Effector CD8-positive, alpha-beta T cell (primary cell): ENCODE measurements at places on chromosomes 7 and 10.

DNA sequence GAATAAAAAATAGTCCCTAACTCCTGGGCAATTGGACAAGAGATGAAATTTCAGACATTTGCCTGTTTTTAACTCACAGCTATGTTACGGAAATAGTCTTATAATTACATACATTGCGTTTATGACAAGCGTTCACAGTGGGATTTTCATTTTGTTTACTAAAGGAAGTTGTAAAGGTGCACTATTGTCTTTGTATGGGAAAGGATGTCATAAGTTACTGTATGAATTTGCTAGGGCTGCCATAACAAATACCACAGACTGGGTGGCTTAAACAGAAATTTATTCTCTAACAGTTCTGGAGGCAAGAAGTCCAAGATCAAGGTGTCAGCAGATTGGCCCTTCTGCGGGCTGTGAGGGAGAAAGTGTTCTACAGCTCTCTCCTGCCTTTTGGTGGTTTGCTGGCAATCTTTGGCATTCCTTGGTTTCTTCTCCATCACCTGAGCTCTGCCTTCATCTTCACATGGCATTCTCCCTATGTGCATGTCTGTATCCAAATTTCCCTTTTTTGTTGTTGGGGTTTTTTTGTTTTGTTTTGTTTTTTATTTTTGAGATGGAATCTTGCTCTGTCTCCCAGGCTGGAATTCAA, 5.6 kb downstream of the NFE2L3 start:
- no peak for DNase-seq

GRCh38 chr10:77268721-77269120, 368.9 kb downstream of the KCNMA1 start:
- DNase-seq, result no peak

DNA sequence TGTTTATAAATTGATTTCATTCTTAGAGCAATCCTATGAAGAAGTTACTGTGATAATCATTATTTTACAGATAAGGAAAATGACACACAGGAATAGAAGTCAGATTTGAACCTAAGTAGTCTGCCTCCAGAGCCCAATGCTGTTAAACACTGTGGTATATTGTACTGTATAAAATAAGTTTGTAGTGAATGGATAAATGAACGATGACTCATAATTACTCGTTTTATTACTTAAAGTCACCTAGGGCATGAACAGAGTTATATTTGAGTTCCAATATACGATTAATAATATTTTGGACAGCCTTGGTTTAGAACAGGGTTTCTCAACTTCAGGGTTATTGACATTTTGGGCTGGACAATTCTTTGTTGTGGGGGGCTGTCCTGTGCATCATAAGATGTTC, 7.8 kb upstream of the BTRC start:
- no peak for DNase-seq

GRCh38 chr10:98020784-98021183, 9.6 kb downstream of the CRTAC1 start:
- no peak for DNase-seq

- DNase-seq, result no peak
These were observed 68.5 kb downstream of the NT5C2 start for GRCh38 chr10:103124420-103125096.

DNA sequence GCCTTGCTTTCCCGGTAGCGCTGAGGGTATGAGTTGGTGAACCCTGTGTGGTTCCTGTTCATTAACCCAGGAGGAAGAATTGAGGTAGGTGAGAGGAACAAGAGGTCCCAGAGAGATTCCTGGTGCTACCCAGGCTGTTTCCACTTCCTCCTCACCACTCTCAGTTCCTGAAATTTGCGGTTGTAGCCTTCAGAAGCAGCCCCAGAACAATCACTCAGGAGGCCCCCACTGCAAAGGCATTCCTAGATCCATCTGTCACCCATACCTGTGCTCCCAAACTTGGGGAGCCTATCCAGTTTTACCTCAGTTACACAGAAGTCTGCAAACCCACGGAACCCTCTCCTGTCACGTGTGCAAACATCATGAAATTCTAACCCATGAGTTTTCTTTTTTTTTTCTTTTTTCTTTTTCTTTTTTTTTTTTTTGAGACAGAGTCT, 9.0 kb upstream of the PIP4K2A start:
- no peak for DNase-seq

GRCh38 chr7:79593866-79594301, 140.4 kb upstream of the MAGI2 start:
- no peak for DNase-seq

DNA sequence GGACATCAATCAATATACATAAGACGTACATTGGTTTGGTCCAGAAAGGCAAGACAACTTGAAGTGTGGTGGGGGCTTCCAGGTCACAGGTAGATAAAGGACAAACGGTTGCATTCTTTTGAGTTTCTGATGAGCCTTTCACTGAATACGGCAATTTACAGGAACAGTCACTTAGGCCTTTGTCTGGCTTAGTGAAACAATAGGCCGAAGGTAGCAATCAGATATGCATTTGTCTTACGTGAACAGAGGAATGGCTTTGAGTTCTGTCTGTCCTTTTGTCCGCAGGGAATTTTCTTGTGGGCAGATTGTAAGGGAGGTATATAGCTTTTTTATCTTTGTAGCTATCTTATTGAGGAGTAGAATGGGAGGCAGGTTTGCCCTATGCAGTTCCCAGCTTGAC, 10.8 kb upstream of the STN1 start:
- no peak for DNase-seq

- DNase-seq, result no peak
These were observed 980 bp downstream of the TMEM26 start for GRCh38 chr10:61452151-61452651.

DNA sequence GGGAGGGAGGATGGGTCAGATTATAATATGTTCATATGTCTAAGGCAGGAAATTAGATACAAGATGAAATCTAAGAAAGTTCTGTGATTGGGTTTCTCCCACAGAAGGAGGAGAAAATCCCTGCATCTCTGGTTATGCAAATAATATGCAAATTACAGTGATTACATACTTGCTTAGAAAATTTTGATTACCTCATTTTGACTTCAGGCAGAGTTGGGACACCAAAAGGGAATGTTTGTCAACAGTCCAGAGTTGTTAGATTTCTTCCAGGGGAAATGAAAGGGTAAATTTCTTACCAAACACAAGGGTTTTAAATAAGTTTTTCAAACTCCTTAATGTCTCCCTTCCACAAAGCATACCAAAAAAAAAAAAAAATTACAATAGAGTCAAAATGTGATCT, 101.4 kb upstream of the STEAP1B start:
- DNase-seq, result no peak

- no peak for DNase-seq
These were observed 89.8 kb downstream of the UNCX start for GRCh38 chr7:1322240-1323110.

GRCh38 chr10:126286256-126286780, 102.0 kb downstream of the ADAM12 start:
- no peak for DNase-seq

DNA sequence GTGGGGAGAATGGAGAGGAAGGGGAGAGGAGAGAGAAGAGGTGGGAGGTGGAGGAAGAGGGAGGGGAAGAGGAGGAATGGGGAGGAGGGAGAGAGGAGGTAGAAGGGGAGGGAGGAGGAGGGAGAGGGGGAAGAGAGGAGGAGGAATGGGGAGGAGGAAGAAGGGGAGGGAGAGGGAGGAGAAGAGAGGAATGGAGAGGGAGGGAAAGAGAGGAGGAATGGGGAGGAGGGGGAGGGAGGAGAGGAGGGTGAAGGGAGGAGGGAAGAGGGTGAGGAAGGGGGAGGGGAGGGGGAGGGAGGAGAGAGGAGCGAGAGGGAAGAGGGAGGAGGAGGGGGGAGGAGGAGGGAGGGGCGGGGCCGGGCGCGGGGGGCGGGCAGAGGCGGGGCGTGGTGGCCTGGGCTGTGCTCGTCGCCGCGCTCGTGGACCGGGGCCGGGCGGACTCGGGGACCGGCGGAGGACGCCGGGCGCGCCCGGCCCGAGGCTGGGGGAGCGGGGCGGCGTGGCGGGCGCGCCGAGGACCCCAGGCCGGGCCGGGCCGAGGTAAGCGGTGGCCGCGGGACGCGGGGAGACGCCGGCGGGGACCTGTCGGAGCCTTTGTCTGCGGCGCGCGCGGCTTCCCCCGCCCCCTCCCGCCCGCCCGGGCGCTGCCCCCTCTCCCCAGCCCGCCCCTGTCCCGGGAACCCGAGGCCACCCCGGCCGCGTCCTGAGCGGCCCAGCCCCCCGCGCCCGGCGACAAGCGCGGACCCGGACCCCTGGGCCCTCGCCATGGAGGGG, at the start of gene SLC29A4:
SLC29A4 (plus strand) TSS at position 401 of the 774 bp plus-strand sequence. CDS start 4,874 bp downstream, outside the sequence.
- no peak for DNase-seq

- no peak for DNase-seq
These were observed 37.0 kb downstream of the CNPY1 start for GRCh38 chr7:155509359-155509724.

- no peak for DNase-seq
These were observed 17.1 kb upstream of the PRRT4 start for GRCh38 chr7:128378637-128379036.

GRCh38 chr7:48718731-48719378, 205.5 kb upstream of the CDC14C start:
- no peak for DNase-seq

DNA sequence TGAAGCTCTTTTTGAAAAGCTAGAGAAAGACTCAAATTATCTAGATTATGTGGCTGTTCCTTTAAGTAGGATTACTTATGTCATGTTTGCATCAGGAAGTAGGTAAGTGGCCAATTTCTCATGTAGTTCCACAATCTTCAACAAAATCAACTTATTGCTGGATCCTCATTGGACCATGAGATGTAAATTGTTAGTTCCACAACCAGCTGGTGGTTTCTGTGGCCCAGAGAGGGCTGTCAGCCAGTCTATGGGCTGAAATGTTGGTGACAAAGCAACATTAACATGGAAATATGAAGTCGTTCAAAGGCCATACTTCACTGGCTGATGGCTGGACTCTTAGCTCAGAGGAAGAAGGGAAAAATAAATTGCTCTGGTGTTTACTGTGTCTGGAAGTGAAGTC, 157.9 kb downstream of the PLXDC2 start:
- DNase-seq, result no peak

GRCh38 chr10:70350501-70350900, 31.9 kb downstream of the LRRC20 start:
- DNase-seq, result no peak

DNA sequence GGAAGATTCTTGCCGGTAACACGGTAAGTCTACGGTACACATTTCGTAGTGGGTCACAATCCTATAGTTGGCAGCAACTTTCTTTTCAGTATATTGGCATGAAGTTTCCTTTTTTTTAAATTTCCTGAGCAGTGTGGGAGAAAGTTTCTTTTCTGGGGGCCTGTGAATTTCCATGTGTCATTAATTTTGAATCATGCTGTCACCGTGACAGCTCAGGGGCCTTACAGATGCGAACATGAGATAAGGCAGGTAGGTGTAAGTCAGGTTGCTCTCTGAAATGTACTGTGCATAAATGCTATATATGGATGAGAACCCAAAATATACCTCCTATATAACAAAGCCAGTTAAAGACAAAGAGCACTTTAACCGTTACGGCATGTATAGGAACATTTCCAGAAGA, 65.4 kb upstream of the SEM1 start:
- DNase-seq, result no peak

- no peak for DNase-seq
These were observed 190.1 kb downstream of the PRPF18 start for GRCh38 chr10:13776861-13777311.

GRCh38 chr10:17101257-17101909, 28.2 kb downstream of the CUBN start:
- DNase-seq, result no peak

GRCh38 chr7:151518105-151518946, 1.4 kb downstream of the RHEB start:
- DNase-seq, result peak; percentile 9

DNA sequence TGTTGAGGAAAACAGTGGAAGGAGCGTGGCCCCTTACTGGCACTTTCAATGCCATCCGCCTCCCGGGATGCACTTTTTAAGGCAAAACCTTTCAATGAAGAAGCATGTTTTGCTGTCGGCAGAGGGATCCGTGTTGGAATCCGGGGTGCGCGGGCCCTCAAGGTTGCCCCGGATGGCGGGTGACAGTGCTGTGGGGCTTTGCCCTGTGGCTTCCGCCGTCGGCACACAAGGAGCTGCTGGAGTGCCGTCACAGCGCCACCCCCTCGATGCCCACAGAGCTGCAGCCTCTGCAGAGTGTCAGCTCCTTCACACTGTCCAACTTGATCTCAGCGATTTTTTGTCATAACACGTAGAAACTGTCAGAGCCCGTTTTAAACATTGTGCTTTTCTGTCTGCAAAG, 59.0 kb downstream of the NKX6-2 start:
- DNase-seq, result no peak

DNA sequence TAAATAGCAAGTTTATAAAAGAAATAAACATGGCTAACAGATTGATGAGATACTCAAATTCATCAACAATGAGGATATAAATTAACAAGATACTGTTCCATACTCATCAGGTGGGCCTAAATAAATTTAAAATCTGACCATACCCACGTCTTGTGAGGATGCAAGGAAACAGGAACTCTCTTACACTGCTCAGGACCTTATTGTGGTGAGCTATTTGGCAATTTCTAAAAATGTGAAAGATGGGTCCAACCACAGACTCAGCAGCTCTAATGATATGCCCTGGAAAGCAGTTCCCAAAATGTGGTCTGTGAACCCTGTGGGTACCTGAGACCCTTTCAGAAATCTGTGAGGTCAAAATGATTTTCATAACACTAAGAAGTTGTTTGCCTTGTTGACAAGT, 21.5 kb downstream of the RPP38 start:
- DNase-seq, result no peak

- DNase-seq, result no peak
These were observed 90.4 kb downstream of the KIAA1549 start for GRCh38 chr7:138890499-138891445.

GRCh38 chr7:68509054-68509453, 1089.2 kb upstream of the AUTS2 start:
- DNase-seq, result no peak

GRCh38 chr10:131683941-131684340, 216.9 kb upstream of the PPP2R2D start:
- no peak for DNase-seq

- DNase-seq, result no peak
These were observed 17.1 kb downstream of the CHST3 start for GRCh38 chr10:71981015-71981875.

DNA sequence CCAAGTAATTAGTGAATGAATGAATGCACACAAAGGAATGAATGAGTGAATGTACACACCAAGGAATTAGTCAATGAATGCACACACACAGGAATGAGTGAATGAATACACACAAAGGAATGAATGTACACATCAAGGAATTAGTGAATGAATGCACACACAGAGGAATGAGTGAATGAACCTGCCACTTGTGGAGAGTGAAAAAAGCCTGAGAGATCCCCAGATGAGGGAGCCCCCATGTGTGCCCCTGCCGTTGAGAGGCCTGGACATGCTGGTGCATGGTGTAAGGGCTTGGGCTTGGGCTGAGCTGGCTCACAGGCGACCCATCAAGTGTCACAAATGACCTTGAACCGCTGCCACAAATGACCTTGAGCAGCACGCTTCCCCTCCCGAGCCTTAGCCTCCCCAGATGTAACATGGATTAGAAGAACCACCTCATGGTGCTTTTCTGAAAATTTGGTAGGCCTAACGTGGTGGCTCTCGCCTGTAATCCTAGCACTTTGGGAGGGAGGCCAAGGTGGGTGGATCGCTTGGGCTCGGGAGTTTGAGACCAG, 46.2 kb downstream of the GTF2IRD1 start:
- DNase-seq, result no peak
